ENCODE measurements at places on chromosomes 1 and 21. TPM values are rescaled to one million over a fixed set of nuclear protein-coding genes. Genes with fewer than 3 reads are reported as not detected.

- H3K36me3 ChIP-seq, result peaks cover 3% of the 10 kb centered on the region
- H3K4me1 ChIP-seq, result peaks cover 3% of the 10 kb centered on the region
- H3K4me3 ChIP-seq, result no peak overlapping the region
- H3K27me3 ChIP-seq, result peaks cover 6% of the 10 kb centered on the region
- no peak for DNase-seq
These were observed 113.4 kb downstream of the SPSB1 start for GRCh38 chr1:9406111-9406510.

- no peaks in the 10 kb centered on the region for H3K36me3 ChIP-seq
- H3K4me1 ChIP-seq, result peaks cover 5% of the 10 kb centered on the region
- DNase-seq, result no peak
- no peak overlapping the region for H3K4me3 ChIP-seq
These were observed 75.2 kb upstream of the GADD45A start for GRCh38 chr1:67609577-67610341.

DNA sequence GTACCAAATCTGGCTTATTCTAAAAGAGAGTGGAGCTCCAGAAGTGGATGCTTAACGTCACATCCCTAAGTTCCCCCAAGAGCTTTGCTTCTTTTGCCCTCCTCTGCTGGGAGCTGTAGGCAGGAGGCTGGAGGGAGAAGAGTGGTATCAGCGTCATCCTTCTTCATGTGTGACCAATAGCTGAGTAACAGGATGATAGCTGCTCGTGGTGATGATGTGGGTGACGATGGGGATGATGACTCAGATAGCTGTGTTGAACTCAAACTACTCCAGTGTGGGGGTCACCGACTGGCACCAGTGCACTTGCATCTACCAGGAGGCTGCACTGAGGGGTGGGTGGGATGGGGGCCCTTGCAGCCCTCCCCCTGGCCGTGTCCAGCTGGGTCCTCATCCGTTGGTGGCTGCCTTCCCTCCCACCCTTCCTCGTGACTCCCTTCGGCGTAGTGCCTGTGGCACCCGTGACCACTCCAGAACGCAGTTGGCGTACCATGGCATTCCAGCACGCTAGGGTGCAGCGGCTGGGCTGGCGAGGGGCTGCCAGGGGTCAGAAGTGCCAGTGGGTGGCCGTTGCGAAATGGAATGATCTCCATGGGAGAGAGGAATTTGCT, 1.1 kb downstream of the IGFN1 start:
- peaks cover 2% of the 10 kb centered on the region for H3K4me1 ChIP-seq
- H3K27me3 ChIP-seq, result peaks cover 3% of the 10 kb centered on the region
- H3K36me3 ChIP-seq, result no peaks in the 10 kb centered on the region
- DNase-seq, result peak; percentile 39
- no peak overlapping the region for H3K27ac ChIP-seq

GRCh38 chr21:26800001-26800400, 45.2 kb downstream of the ADAMTS1 start:
- no peaks in the 10 kb centered on the region for H3K36me3 ChIP-seq
- no peak overlapping the region for H3K27ac ChIP-seq
- no peak for DNase-seq
- peaks cover 22% of the 10 kb centered on the region for H3K27me3 ChIP-seq
- H3K4me1 ChIP-seq, result no peaks in the 10 kb centered on the region

DNA sequence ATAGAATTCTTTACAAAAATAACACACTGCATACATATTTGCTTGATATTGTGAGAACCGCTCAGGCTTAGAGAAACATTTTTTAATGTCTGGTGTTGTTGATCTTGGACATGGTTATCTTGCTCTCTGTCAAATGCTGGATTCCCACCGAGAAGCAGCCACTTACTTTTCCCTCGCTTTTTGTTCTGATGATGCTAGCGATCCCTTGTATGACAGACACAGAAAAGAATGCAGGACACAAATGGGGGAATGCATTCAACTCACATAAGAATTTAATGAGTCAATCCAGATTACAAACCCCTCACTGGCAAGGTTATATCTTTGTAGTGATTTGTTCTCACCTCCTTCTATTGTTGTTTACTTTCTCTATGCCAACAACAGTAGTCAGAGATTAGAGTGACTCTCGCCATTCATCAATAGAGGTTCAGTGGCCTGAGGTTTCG, 76.8 kb upstream of the AKT3 start:
- no peak for DNase-seq
- H3K36me3 ChIP-seq, result no peaks in the 10 kb centered on the region
- no peak overlapping the region for H3K4me3 ChIP-seq
- H3K4me1 ChIP-seq, result no peaks in the 10 kb centered on the region
- H3K27me3 ChIP-seq, result peaks cover 11% of the 10 kb centered on the region

ANXA9 gene
- total RNA-seq, result not detected
